ENCODE measurements at places on chromosomes 7 and 10. TPM values are rescaled to one million over a fixed set of nuclear protein-coding genes. Genes with fewer than 3 reads are reported as not detected.

- no peak for DNase-seq
These were observed 42.2 kb upstream of the EGR2 start for GRCh38 chr10:62858364-62858763.

GRCh38 chr10:35896001-35896400, 253.9 kb upstream of the FZD8 start:
- DNase-seq: no peak

DNA sequence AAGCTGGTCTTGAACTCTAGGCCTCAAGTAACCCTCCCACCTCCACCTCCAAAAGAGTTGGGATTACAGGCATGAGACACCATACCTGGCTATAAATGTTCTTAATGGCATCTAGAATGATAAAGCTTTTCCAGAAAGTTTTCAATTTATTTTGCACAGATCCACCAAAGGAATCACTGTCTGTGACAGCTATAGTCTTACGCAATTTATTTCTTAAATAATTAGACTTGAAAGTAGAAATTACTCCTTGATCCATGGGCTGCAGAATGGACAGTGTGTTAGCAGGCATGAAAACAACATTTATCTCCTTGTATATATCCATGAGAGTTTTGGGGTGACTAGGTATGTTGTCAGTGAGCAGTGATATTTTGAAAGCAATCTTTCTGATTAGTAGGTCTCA, 33.8 kb downstream of the GALNT11 start:
- DNase-seq: no peak

DNA sequence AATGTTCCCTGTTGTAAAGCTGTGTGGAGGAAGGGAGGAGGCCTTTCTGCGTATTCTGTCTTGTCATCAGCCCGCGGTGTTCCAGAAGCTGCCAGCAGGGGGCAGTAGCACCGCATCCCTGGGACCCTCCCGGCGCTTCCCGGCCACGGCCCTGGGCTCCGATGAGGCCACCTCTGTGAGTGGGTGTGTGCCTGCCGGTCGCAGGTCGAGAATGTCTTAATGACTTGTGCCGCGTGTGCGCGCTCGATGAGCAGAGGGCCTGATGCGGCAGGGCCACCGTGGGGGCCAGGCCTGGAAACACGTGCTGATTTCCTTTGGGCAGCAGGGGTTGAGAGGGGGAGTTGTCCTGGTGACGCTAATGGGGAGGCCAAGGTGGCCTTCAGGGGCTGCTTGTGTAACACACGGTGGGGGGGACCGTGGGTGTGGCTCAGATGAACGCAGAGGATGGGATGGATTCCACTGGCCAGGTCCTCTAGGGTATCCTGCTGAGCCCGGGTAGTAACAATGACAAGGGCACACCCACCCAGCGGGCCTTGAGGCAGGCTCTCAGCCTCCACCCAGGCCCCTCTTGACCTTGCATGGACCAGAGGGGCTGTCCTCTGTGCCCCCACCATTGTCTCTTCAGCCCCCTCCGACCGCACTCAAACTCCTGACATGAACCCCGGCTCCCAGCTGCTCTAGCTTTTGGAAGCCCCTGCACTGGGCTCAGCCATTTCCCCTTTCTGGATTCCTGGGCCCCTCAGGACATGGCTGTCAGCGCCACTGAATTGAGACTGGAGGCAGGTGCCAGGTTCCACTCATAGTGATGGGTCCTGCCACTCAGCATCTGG, 135.9 kb upstream of the PODXL start:
- DNase-seq: peak; percentile 82

GRCh38 chr10:64234489-64234888, 713.3 kb downstream of the REEP3 start:
- DNase-seq: no peak

DNA sequence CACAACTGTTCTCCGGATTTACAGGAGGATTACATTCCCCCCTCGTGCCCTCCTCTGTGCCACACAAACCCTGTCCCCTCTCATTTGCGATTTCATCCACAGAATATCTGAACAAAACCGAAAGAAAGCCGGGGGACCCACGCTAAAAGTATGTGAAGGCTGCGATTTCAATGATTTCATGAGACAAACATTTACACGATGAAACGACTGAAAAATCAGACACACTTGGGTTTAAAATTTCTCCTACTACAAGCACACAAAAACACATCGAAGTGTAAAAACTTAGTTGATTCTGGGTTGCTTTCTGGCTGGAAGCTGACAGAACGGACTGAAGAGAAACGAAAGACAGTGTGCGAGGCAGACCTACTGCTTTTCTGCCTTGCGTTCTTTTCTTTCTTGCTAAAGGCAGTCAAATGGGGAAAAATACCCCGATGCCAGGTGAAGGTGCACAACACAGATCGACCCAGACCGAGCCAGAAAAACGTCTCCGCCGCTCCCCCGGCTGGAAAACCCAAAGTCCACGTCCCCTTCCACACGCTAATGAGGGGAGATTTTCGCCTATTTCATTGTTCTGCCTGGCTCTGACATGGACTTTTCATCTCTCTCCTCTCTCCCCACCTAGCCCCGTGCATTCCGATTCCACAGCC, 1.2 kb downstream of the HIPK2 start:
- DNase-seq: no peak

DNA sequence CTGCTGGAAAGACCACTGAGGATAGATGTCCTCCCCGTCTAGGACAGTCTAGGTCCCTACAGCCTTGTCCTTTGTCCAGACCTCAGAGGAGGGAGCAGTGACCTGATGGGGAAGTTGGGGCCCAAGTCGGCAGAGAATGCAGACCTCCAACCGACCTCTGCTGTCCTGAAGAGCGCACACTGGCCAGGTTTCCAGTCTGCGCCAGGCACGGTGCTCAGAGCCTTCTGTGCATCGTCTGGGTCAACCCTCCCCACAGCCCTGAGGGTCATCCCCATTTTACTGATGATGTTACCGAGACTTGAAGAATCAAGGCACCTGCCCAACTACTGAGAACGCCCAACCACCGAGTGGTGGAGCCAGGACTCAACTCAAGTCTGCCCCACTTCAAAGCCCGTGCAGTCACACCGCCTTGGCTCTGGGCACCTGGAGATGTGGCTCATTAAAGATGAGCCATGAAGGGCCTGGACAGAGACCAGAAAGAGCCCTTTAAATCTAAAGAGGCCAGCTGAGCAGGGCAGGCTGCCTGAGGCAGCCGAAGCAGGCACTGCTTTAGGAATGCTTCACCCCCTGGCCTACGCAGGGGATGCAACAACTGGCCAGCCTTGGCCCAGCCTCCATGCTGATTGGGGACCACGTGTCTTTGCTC, 4.4 kb downstream of the ITPRIP start:
- DNase-seq: no peak

GRCh38 chr7:1054438-1054837, 10.1 kb downstream of the GPR146 start:
- DNase-seq: no peak

GRCh38 chr7:142854372-142855113, at the start of gene EPHB6:
EPHB6 (plus strand) TSS chr7:142855076; CDS start chr7:142863228, 8,152 bp downstream.
- peak; percentile 93 for DNase-seq

GRCh38 chr7:158325530-158326381, 261.9 kb downstream of the PTPRN2 start:
- DNase-seq: no peak

GRCh38 chr10:28879875-28880682, 202.8 kb downstream of the BAMBI start:
- DNase-seq: peak; percentile 41

GRCh38 chr7:154865984-154866685, 136.8 kb downstream of the PAXIP1 start:
- no peak for DNase-seq

DNA sequence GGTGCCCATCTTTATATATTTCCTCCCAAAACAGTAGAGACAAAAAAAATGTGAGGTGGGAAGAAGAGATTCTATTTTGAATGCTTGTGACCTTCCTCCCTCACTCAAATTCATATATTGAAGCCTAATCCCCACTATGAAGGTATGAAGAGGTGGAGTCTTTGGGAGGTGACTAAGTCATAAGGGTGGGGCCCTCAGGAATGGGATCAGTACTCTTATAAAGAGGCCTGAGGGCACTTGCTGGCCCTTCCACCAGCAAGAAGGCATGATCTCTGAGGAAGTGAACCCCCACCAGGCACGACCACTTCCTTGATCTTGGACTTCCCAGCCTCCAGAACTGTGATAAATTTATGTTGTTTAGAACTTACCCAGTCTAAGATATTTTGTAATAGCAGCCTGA, 517.2 kb upstream of the CNTNAP2 start:
- no peak for DNase-seq

DNA sequence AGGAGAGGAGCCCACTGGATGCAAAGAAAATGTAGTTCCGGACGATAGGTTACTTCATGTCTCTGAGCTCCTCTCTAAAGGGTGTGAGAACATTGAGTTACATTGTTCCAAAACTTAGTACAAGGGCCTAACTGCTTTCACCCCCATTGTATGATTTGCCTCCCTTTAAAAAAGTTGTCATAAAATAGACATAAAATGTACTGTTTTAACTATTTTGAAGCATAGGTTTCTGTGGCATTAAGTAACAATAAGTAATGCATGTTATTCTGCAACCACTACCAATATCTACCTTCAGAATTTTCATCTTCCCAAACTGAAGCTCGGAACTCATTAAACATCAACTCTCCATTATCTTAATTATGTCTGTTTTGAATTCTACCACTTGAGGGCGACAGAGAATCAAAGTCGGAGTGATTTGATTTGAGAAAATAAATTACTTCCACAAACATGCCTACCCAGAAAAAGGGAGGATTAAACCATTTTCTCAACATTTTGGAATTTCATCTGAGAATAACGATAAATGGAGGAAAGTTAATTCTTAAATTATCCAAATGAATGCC, 2.7 kb downstream of the IGFBP1 start:
- no peak for DNase-seq

DNA sequence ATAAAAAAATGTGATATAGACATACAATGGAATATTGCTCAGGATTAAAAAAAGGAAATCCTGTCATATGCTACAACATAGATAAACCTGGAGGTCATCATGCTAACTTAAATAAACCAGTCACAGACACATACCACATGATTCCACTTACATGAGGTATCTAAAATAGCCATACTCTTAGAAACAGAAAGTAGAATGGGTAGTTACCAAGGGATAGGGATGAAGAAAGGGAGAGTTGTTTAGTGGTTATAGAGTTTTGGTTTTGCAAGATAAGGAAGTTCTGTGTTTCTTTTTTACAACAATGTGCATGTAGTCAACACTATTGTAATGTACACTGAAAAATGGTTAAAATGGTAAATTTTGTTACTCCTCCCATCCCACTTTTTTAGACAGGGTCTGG, 30.5 kb downstream of the BICC1 start:
- no peak for DNase-seq

DNA sequence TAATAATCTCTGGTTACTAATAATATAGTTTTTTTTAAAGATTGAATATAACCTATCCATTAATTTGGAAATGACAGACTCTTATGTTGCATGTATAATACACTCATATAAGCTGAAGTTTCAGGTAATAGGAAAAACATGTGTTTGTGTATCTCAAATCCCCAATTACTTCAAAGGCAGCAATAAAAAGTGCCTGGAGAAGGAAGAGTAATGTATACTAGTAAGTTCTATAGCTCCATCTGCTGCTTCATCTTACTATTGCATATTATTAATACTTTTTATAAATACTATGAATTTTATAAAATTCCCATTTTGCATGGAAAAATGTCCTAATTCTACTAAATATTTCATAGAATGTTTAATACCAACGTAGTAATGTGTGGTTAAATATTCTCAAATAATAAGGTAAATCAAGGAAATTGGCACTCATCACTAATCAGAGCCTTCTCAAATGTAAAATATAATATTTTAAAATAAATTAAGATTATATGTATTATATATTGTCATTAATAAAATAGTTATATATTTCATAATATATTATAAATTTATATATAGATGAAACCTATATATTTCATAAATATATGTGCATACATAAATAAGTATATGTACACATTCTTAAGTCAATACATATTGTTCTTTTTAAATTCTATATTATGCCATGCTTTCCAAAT, 311.9 kb downstream of the HGF start:
- no peak for DNase-seq

- DNase-seq: no peak
These were observed 9.9 kb downstream of the SKIDA1 start for GRCh38 chr10:21515361-21516241.

DNA sequence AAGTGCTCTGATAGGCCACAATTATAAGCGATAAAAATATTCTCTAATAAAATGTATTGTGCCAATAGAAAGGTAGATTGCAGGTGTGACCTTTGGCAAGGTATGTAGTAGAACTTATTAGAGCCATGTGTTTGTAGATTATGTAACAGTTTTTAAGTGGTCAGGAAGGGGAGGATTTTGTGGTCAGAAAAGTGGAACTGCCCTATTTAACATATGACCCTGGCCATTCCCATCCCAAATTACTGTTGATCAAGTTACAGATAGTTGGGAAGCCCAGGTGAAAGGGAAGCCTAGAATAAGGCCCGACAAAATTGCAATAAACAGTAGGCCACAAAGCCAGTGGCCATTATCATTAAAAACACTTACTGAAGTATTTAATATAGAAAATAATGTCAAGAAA, 89.2 kb downstream of the SPAG6 start:
- no peak for DNase-seq

- no peak for DNase-seq
These were observed 136.3 kb downstream of the ELFN1 start for GRCh38 chr7:1806354-1806753.

GRCh38 chr7:12864470-12865046, 177.1 kb downstream of the ARL4A start:
- no peak for DNase-seq

The IFIT3 gene
- 22.7 TPM for polyA plus RNA-seq

The RBP3 gene
- polyA plus RNA-seq: not detected

The ACTL6B gene
- not detected for polyA plus RNA-seq

The ATG9B gene
- 0.19 TPM for polyA plus RNA-seq

The MUC3A gene
- polyA plus RNA-seq: 0.50 TPM

The FAM149B1 gene
- polyA plus RNA-seq: 34.8 TPM

The ZNHIT1 gene
- polyA plus RNA-seq: 59.7 TPM
